Body of pancreas (tissue), 4 donors: ENCODE measurements at places on chromosomes 12 and 14.

DNA sequence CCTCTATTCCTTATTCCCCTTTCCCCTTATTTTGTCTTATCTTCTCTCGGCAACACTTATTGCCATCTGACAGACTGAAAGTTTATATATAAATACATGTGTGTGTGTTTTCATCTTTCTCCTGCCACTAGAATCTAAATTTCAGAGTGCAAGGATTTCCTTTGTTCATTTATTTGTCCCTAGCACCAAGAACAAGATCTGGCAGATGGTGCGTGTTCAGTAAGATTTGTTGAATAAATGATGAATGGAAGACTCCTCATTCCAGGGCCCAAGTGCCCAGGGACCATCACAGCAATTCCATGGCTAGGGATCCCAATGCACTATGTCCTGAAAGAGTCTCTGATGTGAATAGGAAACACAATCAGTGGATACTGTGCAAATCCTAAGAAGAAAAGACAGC is 97.9 kb upstream of the EEA1 start:
- DNase-seq = no peak

GRCh38 chr14:55118761-55119160 is 10.3 kb upstream of the LGALS3 start:
- DNase-seq = no peak

DNA sequence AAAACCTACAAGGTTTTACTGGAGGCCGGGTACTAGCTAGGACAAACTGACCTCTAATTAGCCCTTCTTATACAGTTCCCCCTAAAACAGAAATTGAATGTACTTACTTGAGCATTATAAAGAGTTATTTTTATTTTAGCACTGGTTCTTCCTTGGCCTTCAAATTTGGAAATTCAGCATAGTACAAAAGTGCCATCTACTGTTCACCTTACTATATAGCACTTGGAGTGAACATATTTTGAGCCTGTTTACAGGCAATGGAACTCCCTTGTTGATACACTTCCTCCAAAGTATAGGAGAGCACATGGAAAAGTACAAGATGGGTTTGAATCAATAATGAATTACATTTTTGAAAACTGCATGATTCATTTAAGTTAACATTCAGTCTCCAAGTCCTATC is 3.9 kb upstream of the POC1B start:
- no peak for DNase-seq

DNA sequence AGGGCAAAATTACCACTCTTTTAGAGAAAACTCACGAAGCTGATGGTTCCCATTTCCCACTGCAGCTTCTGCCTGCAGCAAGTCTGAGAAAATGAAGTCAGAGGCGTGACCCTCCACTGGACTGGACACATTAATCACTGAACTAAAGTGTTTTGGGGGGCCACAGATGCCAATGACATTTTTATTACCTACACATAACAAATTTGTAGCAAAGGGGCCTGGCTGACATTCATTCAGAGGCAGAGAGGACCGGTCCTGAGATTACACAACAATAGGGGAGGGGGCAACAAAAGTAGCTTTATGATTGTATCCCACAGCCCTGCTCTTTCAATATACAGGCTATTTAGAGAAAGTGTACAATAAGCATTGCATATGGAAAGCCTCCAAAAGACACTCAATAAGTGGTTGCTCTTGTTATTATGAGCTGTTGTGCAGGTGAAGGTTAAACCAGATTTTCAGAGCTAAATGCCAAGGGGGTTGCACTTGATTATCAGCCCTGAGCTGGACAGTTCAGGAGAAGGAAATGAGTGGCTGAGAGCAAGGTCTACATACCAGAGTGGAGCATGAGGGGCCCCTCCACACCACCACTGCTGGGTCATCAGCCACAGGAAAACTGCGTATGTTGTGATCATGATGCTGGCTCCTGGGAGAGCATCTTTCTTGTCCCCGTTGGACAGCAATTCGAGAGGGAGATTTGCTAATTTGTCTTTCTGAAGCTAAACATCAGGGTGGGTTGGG is 41.5 kb upstream of the CCDC60 start:
- no peak for DNase-seq

- no peak for DNase-seq
Measured at GRCh38 chr12:97490141-97490540, 27.5 kb downstream of the RMST start.

- DNase-seq = no peak
Measured at GRCh38 chr12:24197532-24197931, 248.1 kb upstream of the SOX5 start.

DNA sequence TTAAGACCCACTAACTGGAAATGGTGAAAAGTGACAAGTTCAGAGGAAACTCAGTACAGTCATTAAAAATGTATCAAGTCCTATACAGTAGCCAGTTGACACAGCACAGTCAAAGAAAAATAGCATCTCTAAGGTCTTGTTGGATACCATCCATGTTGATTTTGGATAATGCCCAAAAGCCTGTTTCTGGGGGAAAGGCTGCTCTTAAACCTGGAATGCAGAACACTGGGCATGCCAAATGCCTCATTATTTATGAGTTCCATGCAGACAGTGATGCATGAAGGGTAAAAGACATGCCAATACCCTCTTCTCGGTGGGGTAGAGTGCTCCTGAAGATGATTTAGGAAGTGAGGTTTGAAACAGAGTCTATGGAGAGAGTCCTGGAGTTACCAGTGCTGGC is 29.6 kb downstream of the KCNK13 start:
- no peak for DNase-seq

DNA sequence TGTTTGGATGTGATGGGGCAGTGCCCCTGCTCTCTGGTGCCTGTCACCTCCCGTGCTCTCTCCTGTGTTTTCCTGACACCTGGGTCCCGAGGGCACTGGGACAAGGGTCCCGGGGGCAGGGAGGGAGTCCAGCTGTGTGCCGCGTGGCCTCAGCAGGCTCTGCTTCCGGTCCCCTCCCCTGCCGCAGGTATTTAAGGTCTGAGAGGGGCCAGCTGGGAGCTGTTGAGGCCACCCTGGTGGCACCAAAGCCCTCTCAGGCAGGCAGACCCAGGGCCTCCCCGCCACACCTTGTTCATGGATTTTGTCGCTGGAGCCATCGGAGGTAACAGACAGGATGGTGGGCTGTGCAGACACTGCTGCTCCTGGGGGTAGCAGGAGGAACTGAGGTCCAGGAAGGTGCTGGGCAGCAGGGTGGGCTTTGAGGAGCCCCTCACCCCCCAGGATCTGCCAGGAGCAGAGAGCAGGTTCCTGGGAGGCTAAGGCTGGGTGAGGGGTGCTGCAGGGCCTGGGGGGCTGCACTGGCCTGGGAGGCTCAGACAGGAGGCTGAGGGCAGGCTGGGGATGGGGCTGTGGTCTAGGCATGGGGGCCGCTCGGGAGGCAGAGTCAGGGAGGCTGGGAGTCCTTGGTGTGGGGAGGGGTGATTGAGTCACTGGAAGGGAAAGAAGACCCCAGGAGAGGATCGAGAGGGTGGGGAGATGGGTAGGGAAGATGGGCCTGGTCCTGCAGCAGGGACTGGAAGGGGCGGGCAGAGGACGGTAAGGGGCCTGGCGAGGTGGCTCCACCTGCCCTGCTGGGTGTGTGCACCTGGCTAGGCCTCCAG is at the start of gene SLC25A47:
Gene SLC25A47 (plus strand): TSS at position 219 of the 821 bp plus-strand sequence. CDS start 76 bp downstream, at position 295.
- DNase-seq = no peak

DNA sequence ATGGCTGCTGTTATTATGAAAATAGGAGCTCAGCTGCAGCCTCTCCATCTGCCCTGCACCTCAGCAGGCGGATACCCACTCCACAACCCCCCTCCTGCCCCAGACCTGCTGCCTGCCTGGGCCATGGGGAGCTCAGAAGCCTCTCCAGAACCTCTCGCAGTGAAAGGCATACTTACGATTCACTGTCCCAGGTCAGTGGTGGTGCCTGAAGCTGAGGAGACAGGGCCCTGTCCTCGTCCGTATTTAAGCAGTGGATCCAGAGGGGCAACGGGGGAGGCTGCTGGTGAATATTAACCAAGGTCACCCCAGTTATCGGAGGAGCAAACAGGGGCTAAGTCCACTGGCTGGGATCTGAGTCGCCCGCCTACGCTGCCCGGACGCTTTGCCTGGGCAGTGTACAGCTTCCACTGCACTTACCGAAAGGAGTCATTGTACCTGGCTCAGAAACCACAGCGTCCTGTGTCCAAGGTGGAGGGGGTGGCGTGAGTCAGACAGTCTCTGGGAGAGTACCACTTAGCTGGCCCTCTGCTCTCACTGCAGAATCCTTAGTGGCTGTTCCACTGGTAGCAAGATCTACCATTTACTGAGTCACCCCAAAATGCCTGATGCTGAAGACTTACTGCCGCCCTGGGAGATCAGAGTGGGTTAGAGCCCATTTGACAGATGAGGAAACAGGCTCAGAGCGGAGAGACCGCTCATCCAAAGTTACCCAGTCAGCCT is at the start of gene SERPINA1:
Gene SERPINA1 (minus strand): TSS at position 219 of the 720 bp plus-strand sequence. CDS start 5,365 bp downstream, outside the sequence.
- peak; percentile 46 for DNase-seq

DNA sequence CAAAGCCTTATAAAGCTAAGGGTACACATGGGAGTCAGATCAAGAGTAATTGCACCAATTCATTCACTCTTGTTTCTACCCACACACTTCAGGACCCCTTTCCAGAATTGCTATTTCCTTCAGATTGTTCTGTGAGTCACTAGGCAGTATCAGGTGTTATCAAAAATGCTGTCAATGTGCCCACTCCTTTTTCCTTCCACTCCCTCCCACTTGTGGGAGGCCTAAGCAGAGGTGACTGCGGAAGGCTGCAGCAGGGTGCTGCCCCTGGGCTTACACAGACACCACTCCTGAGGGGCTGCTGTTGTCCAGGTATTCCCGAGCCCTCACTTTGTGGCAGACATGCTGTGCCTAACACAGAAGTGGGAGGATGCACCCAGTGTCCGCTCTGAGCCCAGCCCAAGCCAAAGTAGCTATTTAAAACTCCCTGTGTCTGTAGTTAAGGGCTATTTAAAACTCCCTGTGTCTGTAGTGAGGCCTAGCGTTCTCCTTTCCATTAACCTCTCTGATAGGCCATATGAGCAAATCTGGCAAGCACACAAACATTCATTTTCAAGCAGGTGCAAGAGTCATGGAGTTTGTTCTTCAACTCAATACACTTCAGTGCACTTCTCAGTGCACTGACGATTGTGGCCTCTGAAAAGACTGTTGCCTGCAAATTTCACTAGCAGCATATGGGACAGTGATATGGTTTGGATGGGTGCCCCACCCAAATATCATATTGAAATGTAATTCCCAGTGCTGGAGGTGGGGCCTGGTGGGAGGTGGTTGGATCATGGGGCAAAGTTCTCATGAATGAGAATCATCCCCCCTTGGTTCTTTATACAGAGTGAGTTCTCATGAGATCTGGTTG is 117.8 kb downstream of the PHLDA1 start:
- DNase-seq = no peak

DNA sequence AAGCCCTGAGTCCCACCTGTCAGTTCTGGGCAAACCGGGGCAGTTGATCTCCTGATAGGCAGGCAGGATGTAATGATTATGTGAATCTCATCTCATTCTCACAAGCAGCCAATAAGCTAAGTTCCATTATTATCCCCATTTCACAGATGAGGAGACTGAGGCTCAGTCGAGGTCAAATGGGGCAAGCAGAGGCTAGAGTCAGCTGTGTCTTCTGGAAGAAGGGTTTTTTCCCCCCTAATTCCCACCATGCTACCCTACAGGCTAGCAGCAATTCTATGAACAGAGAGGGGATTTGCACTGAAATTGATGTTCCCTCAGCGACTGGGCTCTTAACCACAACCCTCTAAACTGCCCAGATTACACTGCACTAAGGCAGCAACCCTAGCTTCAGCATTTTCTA is 93.8 kb upstream of the MAP1LC3B2 start:
- no peak for DNase-seq

DNA sequence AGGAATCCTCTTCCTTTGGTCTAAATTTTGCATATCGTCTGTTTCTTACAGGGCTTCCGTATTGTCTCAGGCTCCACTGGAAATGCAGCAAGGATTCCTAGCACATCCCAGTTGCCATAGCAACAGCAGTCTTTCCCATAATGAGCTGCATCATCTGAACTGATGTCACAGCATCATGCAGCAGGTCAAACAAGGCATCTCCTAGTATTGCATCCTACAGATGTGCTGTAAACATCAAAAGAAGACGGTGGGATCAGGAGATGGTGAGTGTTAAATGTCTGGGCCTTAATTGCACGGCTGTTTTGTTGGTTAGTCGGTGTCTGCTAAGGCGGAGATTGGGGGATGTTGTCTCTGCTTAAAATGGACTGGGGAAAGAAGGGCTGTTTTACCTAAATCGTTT is at the start of gene AKAP6:
Gene AKAP6 (plus strand): TSS at position 153 of the 400 bp plus-strand sequence. CDS start 104,196 bp downstream, outside the sequence.
- no peak for DNase-seq

- DNase-seq = no peak
Measured at GRCh38 chr14:94648801-94649200, 36.6 kb downstream of the SERPINA3 start.

- no peak for DNase-seq
Measured at GRCh38 chr14:52020866-52021717, 31.7 kb downstream of the RTRAF start.

GRCh38 chr14:82951171-82951570 is 1417.5 kb upstream of the SEL1L start:
- DNase-seq = no peak

DNA sequence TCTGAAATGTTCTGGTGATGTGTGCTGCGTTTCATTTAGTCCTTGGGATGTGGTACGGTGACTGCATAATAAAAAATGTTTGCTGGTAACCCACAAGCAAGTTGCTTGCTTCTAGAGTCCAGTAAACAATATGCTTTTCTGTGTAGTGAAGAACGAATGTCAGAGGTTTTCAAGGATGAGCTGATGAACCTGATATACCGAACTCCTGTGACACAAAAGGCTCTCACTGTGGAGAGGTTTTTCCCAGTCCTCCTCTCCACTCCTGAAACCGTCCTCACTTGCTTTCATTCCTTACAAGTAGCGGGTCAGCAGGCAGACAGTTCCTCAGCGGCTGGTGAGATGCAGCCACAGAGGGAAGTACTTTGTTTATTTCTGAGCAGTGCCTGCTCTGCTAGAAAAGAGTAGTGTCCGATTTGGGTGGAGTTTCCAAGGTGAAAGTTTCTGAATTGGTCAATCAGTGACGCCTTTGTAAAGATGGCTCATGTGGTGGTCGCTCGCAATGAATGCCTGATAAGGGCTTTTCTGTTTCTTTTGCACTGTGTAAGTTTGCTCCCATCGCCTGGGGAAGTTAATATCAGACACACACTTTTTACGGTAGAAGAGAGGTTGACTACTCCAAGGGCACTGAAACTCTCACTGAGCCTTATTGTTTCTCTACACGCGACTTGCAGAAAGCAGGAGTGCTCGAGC is 3.0 kb downstream of the ETV6 start:
- DNase-seq = peak; percentile 27

- DNase-seq = no peak
Measured at GRCh38 chr14:78157494-78158437, 12.4 kb upstream of the NRXN3 start.

- DNase-seq = no peak
Measured at GRCh38 chr14:22184830-22185168, 404.2 kb downstream of the DAD1 start.

- DNase-seq = no peak
Measured at GRCh38 chr12:10214136-10214894, 1.6 kb downstream of the GABARAPL1 start.

GRCh38 chr12:122999196-122999946 is 18.9 kb downstream of the ARL6IP4 start:
- no peak for DNase-seq

- no peak for DNase-seq
Measured at GRCh38 chr14:75689012-75689411, 28.0 kb downstream of the TTLL5 start.

- no peak for DNase-seq
Measured at GRCh38 chr12:47314996-47315395, 235.2 kb upstream of the AMIGO2 start.

- no peak for DNase-seq
Measured at GRCh38 chr12:3976351-3976938, 103.2 kb upstream of the PARP11 start.

GRCh38 chr14:35336494-35337268 is 44.5 kb downstream of the PSMA6 start:
- DNase-seq = peak; percentile 91

GRCh38 chr12:74890237-74890599 is 319.4 kb downstream of the KCNC2 start:
- peak; percentile 35 for DNase-seq

GRCh38 chr12:77724367-77724957 is 106.2 kb upstream of the NAV3 start:
- DNase-seq = no peak
